Hematopoietic multipotent progenitor cell treated with erythropoietin and hydrocortisone succinate and interleukin-3 and kit ligand, for 17 days (in vitro differentiated cells): ENCODE measurements at places on chromosomes 13 and 19.
A peak's percentile ranks its signal among the peaks of the same experiment; 100 is the strongest.

GRCh38 chr13:44386913-44387556, 13.4 kb downstream of the SERP2 start:
- DNase-seq = peak; percentile 63

GRCh38 chr19:10593820-10594637, 6.9 kb upstream of the AP1M2 start:
- DNase-seq = no peak

DNA sequence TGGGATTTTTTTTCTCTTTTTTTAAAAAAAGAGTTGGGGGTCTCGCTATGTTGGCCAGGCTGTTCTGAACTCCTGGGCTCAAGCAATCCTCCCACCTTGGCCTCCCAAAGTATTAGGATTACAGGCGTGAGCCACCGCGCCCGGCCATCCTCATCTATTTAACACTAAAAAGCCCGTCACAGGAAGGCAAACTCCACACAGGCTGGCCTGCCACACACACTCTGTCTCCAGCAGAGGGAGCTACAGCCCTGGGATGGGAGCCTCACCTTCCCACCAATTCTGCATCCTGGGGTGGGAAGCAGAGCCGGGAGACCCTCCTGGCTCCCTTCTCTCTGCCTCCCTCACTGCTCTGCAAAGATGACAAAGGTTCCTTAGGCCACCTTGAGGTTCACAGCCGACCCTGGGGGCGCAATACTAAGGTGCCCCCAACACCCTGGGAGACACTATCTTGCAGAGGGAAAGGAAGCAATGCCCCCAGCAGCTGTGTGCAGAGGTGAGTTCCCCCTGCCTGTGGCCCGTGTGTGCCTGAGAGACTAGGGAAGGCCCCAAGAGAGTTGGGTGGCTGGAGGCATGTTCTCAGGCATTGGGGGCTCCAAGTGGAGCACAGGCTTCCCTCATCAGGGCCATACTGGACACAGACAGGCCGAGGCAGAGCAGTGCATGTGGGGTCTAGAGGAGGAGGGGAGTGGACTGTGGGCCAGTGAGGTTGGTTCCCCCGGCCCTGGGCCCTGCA, 27.4 kb upstream of the TIMM44 start:
- DNase-seq = peak; percentile 74

- DNase-seq = no peak
Measured at GRCh38 chr13:30880151-30880855, 25.8 kb upstream of the MEDAG start.

DNA sequence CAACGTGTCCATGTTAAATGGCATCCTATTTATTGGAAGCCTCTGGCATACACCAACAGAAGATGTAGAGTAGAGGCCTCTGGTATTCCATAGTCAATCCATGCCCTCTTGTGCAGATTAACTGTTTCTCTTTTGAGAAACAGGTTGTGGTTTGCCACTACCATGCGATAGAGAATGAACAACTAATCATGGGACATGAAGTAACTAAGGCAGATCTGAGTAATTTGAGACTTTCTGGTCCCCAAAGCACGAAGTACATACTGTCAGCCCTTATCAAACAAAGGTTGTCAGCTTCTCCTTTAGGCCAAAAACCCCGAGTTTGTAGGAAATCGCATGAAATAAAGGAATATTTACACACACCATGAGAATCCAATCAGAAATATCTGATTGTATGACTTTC, 3.6 kb downstream of the ZNF121 start:
- no peak for DNase-seq

- DNase-seq = no peak
Measured at GRCh38 chr13:28820099-28821051, at the start of gene MTUS2. Gene MTUS2, plus strand, starts transcription at chr13:28820339.
